ENCODE measurements at places on chromosomes 6 and 20.

- no peak for DNase-seq
These were observed 63.6 kb downstream of the SLC23A2 start for GRCh38 chr20:4937407-4938319.

- no peak for DNase-seq
These were observed 357.7 kb downstream of the CD83 start for GRCh38 chr6:14475306-14475705.

- no peak for DNase-seq
These were observed 10.0 kb downstream of the KIF16B start for GRCh38 chr20:16563066-16563806.

DNA sequence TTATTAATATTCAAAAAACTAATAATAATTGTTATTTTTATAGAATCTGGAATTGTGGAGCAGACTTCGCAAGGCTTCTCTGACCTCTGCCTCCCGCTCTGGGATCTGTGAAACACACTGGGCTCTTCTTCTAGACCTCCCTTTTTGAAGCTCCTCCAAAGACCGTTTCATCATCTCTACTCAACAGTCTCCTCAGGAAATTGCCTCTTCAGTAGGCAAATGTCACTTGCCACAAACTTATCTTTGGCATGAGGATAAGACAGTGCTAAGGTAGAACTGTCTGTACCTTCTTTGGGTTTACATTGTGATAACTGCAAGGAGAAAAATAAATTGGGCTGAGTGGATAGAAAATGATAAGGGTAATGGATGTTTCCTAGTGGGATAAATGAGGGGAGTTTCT, 2.3 kb upstream of the MAS1L start:
- DNase-seq, result no peak

GRCh38 chr20:47551841-47552240, 50.2 kb downstream of the NCOA3 start:
- no peak for DNase-seq

- no peak for DNase-seq
These were observed 38.7 kb downstream of the ZBTB2 start for GRCh38 chr6:151352410-151353396.

DNA sequence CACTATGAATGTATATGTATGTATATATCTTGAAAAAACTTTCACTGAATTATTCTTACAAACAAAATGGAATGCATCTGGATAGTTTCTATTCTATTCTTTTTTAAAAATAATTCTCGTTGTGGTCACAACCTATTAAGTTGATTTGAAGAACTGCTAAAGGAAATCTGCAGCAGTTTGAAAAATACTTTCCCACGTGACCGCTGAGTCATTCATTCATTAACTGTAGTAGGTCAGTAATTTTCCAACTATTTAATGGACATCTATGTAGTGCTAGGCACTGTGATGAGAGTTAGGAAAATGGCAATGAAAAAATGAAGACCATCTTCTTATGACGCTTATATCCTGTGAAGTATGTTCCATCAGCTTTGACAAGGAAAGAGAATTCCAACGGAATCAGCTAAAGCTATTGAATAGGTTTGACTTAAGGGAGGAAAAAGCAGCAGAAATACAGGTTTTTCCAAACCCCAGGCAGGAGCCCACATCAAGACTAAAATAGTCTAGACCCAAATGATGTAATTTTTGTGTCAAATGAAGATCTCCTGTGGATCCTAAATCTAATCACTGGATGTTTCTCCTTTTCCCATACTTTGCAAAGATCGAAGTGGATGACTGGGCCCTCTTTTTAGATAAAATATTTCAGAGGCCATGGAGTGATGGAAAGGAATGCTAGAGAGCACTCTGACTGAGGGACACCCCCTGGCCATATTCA, 4.1 kb upstream of the EFHC1 start:
- DNase-seq, result no peak

DNA sequence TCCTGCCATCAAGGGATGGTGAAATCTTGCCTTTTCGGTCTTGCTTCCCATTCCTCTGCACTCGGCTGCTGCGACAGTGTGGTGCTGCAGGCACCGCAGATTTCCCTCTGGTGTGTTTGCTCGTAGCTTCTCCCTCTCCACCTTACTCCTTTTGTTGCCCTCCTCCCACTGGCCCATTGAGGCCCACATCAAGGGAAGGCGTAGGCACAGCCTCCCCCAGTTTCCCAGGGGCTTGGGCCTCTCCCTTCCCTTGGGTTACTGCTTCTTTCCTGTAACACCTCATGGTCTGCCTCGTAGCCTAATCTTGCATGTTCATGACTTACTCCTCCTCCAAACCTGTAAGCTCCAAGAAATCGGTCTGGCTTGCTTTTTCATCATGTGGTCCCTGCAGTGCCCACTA, 9.9 kb downstream of the E2F3 start:
- no peak for DNase-seq

- DNase-seq, result no peak
These were observed 90.7 kb downstream of the FOXC1 start for GRCh38 chr6:1700278-1700967.

- DNase-seq, result no peak
These were observed 86.2 kb upstream of the F13A1 start for GRCh38 chr6:6406715-6407070.
